ENCODE measurements at places on chromosomes 3 and 15.

- DNase-seq = no peak
Observed at GRCh38 chr3:33826688-33827087, 28.3 kb downstream of the PDCD6IP start.

DNA sequence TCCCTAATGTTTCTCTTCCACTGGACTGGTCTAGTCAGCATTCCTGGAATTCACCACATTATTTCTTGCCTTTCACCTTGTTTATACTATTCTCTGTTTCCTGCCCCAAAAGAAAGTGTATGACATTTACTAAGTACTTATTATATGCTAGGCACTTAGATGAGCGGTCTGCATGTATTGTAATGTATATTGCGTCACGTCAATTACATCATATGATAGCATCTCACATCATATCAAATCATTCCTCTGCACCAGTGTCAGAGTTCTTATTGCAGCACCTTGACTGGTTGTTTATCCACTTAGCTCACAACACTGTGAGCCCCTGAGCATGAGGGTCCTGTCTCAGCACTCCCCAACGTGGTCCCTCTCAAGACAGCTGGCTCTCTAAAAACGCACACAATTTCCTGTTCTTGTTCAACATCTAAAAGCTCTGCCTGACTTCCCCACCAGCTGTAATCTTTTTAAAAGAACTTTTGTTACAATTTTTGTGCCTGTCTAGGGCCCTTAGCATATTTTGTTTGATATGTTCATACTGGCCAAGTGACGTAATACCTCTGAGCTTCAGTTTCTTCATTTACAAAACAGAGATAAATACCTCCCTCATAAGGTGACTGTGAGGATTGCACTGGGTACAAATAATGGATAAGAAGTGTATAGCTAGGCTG, 58.8 kb downstream of the ARHGAP31 start:
- no peak for DNase-seq

GRCh38 chr3:99842826-99843589, 25.3 kb downstream of the CMSS1 start:
- DNase-seq = peak; percentile 72

DNA sequence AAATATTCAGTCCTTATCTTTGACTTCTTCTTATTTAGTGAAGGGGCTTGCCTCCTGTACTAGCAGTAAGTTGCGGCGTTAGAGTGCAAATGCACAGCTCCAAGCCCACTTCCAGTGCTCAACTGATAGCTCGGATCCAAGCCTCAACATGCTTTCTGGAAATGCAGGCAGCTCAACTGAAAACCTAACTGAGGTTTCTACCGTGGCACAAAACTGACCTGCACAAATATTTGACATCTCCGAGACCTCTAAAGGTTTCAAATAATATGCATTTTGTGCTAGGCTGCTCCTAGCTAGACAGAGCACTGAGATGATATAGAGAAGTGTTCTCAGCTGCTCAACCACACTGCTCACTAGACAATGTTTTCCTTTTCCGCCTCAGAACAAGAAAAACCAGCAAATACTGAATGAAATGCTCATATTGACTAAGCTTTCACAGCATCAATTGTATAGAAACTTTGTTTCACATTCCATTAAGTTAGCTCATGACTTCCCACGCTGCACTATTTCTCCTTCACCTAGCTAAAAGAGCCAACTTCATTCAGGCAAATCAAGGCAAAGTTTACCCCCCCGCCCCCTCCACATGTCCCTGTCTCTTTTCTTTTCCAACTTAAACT, 822 bp downstream of the ZNF385D start:
- no peak for DNase-seq

DNA sequence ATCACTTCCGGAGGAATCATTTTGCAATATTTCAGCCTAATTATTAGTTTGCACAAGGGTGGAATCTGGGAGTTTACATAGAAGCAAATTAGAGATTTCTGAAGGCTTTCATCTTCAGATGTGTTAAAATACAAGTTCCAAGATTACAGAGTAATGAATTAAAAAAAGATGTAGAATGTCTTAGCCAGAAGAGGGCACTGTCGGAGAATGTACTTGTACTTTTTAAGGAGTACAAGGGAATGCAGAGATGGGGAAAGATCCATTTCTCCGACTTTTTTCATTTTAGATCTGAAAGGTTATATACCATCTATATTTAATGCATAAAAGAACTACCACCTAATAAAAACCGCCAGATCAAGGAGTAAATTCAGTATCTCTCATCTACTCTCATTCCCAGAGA, 43.1 kb upstream of the WDR5B start:
- peak; percentile 63 for DNase-seq

GRCh38 chr3:197746801-197747237, 2.9 kb upstream of the FYTTD1 start:
- no peak for DNase-seq

- DNase-seq = no peak
Observed at GRCh38 chr15:66294932-66295235, 1.5 kb downstream of the DIS3L start.

DNA sequence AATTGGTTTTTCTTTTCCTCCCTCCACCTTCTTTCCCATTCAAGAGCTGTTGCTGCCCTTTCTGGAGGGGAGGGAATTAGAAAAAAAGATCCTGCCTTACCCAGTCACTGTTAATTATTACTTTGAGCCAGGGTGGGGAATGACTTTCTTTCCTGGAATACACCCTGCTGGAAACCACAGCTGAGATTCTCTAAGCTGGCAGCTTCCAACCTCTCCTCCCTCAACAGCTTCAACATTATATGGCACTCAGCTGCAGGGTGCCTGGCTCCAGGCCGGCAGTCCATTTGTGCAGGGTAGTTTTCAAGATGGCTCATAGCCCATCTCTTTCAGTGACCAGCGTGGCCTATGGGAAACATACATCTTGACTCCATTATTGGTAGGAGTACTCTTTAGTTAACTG, 105.8 kb downstream of the UBE3A start:
- no peak for DNase-seq

GRCh38 chr3:145489011-145489410, 672.0 kb downstream of the PLOD2 start:
- DNase-seq = no peak

- peak; percentile 55 for DNase-seq
Observed at GRCh38 chr3:194472290-194472920, 14.4 kb downstream of the ATP13A3 start.

DNA sequence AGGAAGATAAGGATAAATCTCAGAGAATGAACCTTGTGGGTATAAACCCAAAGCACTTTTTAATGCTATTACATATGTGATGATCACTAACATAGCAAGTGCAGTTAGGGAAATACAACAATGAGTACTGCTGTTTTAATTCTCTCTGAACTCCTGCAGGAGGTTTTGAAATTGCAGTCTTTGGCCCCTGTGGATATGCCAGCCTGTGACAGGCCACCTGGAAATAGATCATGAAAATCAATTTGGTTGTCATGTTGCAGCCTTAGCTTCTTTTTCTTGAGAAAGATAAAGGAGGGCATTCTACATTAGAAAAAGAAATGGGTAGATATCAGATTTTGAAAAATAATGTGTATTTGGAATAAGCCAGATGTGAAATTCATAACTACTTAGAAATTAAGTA, 103.6 kb downstream of the RSRC1 start:
- DNase-seq = peak; percentile 22

DNA sequence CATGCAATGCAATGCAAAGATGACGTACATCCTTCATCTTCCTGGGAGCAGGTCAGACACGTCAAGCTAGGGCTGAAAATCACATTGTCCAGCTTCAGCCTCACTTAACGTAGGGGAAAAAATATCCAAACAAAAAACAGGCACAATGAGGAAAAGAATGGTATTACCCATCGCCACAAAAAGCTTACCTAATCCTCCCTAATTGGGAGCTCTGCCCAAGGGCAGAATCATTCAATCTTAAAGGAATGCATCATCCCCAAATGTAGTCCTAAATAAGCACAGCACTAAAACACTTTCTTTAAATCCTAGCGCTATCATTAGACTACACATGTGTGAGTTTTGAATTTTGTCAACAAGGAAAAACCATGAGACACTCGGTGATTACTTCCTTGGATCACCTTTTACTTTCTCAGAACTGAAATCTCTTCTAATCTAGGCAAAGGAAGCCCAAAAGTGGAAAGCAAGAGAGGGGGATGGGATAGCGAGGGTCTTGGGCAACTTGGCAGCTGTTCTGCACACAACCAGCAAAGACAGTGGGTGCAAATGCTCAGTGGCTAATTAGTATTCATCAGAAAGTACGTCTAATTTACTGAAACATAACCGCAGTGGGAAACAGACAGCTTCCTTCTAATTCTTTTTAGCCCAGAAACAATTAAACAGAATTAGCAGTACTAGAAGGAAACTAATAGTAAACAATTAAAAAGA, 87.4 kb downstream of the ADAMTS9 start:
- DNase-seq = peak; percentile 71

DNA sequence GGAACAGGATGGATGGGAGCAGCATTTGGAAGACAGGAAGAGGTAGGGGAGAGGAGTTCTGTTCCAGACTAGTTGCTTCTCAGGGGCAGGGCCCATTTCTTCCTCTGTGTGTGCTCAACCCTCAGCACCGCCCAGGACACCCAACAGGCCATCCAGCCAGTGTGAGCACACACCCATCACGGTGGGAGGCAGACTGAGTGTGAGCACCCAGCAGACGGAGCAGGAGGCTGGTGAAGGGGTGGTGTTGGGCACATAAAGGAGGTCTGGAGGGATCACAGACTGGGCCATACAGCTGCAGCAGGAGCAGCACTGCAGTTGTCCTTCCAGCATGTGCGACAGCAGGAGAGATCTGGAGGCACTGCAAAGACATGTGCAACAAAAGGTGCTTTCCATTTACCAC, 88.4 kb upstream of the PLXNA1 start:
- no peak for DNase-seq

- no peak for DNase-seq
Observed at GRCh38 chr3:186785495-186786018, 2.2 kb downstream of the EIF4A2 start.

Data from brain (organoid and tissue), 16 donors.